ENCODE measurements at places on chromosomes 6 and 20. TPM values are rescaled to one million over a fixed set of nuclear protein-coding genes. Genes with fewer than 3 reads are reported as not detected.

Gene ULBP1
- 0.65 TPM for total RNA-seq

Gene ASIP
- not detected for total RNA-seq

Gene FOXA2
- total RNA-seq: not detected

Gene DDX39B
- 338 TPM for total RNA-seq

Gene KHDRBS2
- total RNA-seq: not detected

Gene THBS2
- total RNA-seq: 1.3 TPM

Gene NMBR
- total RNA-seq: not detected

Gene PKIB
- total RNA-seq: 2.4 TPM

Gene LPIN3
- total RNA-seq: 15.6 TPM

Gene SPEF1
- 0.22 TPM for total RNA-seq

Gene SOX4
- total RNA-seq: 15.7 TPM

Gene SPATS1
- total RNA-seq: not detected

Gene CDC40
- 14.5 TPM for total RNA-seq

Gene TCP11
- total RNA-seq: 1.6 TPM

Gene TSPYL4
- total RNA-seq: 27.7 TPM

Gene BPIFB2
- not detected for total RNA-seq

Gene XPO5
- total RNA-seq: 27.8 TPM

Gene ZSCAN12
- 9.0 TPM for total RNA-seq

Gene TSBP1
- not detected for total RNA-seq

Gene PMEPA1
- 10.2 TPM for total RNA-seq

Gene VSTM2L
- total RNA-seq: 61.3 TPM

Gene TDRD6
- under 0.01 TPM for total RNA-seq

Gene BACH2
- total RNA-seq: 2.1 TPM

Gene MATN4
- 0.54 TPM for total RNA-seq

Gene TUBB
- 423 TPM for total RNA-seq

Gene REPS1
- 51.0 TPM for total RNA-seq

Gene ARMH2
- total RNA-seq: not detected

Gene RSPH9
- 2.4 TPM for total RNA-seq

Gene PTCRA
- not detected for total RNA-seq

Gene TMEM170B
- 0.22 TPM for total RNA-seq

Data from placental epithelial cell (primary cell).